ENCODE measurements at places on chromosomes 16 and 17.

DNA sequence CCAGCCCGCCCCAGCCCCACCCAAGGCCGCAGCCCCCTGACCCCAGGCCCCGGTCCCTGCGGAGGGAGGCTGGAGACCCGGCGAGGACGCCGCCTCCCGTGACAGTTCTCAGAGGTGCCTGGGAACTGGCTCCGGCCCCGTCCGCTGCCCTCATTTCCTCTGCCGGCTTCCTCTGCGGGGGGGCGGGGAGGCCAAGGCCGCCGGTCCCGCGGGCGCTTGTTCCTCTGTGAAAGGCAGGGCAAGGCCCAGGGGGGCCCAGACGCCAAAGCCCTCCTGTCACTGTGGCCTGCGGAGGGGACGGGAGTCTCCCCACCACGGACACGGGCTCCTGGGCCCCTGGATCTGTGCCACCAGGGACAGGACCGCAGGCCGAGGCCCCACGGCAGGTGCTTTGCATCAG lies 5.0 kb upstream of the PVALEF start:
- ATAC-seq: peak; percentile 13

DNA sequence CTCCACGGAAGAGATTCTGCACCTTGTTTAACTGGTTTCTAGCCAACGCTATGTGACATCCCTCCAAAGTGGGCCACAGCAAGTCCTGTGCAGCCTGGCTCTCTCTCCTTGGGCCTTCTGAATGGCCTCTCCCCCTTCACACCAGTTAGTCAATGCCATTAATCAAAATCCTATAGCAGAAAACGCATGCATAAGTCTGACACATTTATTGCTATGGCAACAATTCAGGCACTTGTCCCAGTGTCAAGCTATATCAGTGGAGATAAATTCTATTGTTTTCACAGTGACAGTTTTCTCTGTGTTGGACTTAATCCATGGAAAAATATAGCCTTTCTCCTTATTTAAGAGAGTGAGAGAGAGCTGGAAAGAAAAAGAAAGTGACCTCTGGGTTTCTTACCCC lies 87.2 kb upstream of the TOX3 start:
- ATAC-seq: no peak

- no peak for ATAC-seq
Observed at GRCh38 chr17:36545077-36545464, 352 bp downstream of the GGNBP2 start.

DNA sequence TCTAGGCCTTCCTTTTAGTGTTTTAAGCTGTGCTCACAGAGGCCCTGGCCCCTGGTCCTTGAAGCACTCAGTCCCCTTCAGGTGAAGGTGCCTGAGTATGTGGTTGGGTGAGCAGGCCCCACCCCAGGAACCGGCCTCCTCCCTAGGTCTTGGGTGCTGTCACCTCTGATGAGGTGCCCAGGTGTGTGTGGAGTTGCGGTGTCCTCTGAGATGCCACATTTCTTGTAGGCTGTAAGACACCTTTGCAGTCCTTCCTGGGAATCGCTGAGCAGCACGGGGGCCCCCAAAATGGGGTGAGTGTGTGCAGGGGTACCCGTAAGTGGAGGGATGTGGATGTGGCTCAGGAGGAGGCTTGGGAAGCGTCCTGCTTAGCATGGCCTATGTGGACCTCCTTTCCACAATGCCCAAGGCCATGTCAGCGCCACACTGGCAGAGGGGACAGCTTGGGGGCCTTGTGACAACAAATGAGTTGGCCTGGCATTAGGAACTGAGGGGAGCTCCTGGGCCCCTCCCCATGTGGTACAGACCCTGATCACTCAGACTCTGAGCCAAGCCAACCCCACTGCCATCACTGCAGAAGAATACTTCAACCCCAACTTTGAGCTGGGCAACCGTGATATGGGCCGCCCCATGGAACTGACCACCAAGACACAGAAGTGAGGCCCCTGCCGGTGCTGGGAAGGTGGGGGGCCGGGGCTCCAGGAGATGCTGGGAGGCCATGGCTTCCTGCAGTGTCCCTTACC lies 11.2 kb downstream of the CORO6 start:
- no peak for ATAC-seq

DNA sequence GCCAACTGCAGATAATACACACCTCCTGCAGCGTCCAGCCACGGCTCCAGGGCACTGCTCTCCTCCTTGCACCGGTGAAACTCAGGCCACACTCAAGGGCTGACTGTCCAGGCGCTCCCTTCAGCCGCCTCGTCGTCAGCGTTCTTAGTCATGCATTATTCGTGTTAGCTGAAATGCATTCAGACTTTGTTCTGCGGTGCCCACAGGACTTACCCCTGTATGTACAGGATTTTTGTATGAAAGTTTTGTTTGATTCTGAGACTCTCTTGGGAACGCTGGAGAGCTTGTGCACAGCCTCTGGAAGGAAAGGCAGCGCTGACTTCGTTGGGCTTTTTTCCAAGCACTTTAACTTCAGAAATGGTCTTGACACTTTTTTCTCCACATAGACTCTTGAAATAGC lies 22.1 kb downstream of the CIBAR2 start:
- no peak for ATAC-seq

GRCh38 chr17:58344047-58344790 lies 7.8 kb downstream of the SUPT4H1 start:
- peak; percentile 69 for ATAC-seq

DNA sequence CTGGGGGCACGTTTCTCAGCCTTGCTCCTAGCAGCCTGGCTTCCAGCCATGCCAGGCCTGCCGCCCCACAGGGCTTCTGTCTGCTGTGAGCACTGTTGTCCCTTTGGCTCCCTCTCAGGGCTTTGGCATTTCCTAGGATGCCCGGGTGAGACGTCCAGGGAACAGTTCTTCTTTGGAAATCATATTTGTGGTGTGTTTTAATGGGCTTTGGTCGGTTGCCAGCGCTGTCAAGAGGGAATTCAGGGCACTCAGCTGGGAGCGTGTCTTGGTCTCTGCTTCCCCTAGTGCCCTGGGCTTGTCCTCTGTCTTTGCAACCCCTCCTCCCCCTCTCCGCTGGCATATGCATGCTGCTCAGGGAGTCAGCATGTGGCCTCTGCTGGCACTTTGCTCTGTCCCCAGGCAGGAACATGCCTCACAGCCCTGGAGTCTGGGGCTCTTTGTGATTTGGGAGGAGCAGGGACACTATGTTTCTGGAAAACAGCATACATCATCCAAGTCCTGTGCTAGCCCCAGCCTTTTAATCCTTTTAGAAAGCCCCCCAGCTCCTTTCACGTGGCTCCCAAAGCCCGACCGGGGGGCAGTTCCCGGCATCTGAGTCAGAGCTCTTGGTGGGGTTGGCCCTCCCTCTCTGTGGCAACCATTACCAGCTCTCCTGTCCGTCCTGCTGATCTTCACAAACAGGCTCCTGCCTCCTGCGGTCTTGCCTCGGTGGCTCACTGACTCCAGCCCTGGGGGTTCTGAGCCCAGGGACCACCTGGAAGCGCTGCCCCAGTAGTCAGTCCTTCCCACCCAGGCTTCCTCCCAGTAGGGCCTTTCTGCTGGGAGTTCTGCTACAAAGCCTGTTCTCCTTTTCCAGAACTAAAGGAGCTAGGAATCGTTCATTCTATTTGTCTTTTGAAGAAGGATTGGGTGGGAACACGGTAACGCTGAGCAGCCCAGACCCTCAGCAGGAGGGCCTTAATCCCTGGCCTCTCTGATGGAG lies 26.7 kb downstream of the SAP30BP start:
- ATAC-seq: no peak

DNA sequence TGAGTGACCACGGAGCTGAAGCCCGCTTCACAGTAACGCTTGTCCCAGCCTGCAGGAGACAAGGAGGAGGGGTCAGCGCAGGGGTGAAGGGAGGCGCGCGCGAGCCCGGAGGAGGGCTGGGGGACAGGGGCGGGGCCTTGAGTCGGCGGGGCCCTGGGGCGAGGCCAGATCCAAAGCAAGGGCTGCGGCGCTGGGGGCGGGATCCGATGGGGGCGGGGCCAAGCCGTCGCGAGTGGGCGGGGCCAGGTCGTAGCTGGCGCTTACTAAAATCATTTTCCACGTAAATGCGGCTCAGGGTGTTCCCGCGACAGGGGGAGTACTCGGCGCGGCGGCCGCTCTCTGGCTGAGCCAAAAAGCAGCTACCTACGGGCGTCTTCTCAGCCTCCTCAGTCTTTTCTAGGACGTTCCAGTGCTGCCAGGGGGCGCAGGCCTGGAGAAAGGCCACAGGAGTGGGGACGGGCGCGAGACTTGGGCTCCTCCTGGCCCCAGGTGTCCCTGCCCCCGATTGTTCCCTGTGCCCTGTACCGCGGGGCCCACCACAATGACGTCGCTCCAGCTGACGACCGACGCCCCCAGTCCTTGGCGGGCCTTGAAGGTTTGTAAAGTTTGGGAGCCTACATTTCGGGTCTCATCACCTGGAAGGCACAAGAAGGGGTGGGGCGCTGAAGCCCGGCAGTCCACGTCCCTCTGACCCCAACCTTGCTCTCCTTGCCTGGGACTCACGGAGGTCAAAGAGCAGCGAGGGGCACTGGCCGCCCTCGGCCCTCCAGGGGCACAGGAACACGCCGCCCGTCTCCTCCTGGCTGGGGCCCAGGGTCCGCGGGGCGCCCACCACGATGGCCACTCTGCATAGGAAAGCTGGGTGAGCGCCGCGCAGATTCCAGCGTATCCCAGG lies 3.9 kb downstream of the ITGA2B start:
- peak; percentile 83 for ATAC-seq

DNA sequence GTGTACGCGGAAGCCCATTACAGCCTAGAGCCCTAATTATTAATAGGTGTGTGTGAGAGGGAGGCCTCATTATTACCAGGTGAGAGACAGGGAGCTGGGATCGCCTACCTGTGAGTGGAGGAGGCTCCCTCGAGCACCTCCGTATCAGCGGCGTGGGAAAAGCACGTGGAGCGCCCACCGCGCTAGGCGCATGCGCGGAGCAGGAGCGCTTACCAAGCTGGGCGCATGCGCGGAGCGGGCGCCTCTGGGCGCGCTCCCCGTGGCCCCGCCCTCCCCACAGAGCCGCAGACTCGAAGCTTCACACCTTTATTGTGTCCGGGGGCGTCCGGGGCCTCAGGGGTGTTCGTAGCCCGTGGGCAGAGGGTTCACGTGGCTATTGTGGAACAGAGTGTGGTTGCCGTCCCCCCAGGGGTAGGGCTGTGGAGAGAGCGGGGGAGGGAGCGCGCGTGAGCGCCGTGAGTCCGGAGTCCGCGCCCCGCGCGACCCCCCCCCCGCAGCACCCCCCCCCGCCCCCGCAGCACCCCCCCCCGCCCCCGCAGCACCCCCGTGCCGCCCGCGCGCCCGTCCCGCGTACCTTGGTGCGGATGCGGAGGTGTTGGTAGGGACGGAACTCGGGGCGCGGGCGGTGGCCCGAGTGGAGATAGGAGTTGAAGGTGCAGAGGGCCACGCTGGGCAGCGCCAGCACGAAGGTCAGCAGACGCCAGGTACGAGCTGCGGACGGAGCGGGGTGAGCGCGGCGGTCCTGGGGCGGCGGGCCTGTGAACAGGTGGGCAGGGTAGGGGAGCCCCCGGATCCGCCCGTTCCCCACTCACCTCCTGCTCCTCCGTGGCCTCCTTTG lies 500 bp downstream of the COX6A2 start:
- peak; percentile 19 for ATAC-seq

GRCh38 chr16:4744555-4745273 lies 10.4 kb downstream of the DNAAF8 start:
- ATAC-seq: no peak

DNA sequence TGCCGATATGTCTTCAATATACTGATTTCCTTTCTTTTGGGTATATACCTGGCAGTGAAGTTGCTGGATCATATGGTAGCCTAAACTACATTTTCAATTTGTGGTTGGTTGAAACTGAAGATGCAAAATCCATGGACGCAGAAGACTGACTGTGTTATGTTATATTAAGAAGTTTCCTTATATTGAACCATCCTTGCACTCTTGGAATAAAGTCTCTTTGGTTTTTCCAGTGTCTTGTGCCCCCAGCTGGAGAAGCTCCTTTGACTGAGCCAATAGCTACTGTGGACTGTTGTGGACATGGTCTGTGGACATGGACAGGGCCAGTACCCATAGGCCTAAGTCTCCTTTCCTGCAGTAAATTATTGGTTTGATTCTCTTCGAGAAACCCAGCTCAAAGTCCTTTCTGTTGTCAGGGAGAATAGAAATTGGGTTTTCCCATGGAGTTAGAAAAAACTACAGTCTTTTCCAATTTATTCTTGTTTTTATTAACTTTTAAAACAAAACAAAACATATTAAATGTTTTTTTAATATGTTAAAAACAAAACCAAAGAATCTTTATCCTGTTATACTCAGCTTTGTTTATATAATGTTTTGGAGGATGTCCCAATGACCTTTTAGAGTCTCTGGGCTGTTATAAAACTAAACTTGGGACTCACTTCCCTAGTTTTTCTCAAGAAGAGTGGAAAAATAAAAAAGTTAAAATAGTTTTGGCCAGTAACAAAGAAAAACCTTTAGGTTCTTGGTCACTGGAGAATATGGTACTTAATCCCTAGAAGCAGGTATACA lies 15.2 kb upstream of the IL34 start:
- no peak for ATAC-seq

- ATAC-seq: no peak
Observed at GRCh38 chr17:36683387-36683786, 82.0 kb downstream of the MRM1 start.

DNA sequence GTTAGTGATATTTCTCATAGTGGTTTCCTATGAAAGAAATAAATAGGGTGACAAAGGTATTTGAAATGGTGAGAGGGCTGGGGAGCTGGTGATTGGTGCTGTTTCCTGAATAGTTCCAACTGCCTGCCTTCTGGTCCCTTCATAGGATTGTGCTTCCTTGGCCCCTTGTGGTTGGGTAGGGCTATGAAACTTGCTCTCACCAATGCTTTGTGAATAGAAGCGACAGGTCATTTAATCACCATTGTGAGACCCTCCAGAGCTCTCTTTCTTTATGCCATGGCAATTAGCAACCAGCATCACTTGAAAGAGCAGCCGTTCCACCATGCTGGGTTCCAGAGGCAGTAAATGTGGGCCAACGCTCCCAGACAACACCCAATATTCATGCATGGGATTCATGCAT lies 23.7 kb upstream of the WWOX start:
- ATAC-seq: no peak

GRCh38 chr17:17186051-17186450 lies 20.1 kb downstream of the PLD6 start:
- peak; percentile 78 for ATAC-seq

GRCh38 chr16:8712589-8713361 lies 38.4 kb downstream of the ABAT start:
- ATAC-seq: no peak

DNA sequence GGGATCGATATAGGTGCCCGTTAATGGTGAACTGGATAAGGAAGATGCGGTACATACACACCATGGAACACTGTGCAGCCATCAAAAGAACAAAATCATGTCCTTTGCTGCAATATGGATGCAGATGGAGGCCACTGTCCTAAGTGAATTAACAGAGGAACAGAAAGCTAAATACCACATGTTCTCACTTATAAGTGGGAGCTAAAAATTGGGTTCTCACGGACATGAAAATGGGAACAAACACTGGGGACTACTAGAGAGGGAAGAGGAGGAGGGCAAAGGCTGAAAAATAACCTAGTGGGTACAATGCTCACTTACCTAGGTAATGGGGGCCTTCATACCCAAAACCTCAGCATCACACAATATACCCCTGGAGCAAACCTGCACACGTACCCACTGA lies 302.6 kb downstream of the XYLT1 start:
- no peak for ATAC-seq

- ATAC-seq: no peak
Observed at GRCh38 chr17:49955157-49955556, 13.8 kb upstream of the DLX4 start.
